ENCODE measurements at places on chromosomes 3 and 15.

DNA sequence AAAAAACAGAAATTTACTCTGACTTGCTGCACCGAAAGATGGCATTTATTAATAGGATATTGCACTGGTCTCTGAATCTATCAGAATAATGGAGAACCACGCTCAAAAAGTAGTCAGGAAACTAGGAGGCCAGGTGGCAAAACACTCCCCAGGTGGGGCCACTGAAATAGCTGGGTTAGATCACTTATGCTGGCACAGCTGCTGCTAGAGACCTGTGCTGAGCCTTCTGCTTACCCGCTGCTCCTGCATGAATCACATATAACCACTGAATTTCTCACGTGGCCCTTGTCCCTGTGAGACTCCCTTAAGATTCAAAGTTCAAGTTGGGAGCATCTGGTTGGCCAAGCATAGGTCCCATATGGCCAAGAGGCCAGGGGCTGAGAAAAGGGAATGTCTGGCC is 66.0 kb upstream of the OXTR start:
- no peak for DNase-seq

GRCh38 chr3:185561958-185562357 is 9.6 kb upstream of the LIPH start:
- DNase-seq, result no peak

DNA sequence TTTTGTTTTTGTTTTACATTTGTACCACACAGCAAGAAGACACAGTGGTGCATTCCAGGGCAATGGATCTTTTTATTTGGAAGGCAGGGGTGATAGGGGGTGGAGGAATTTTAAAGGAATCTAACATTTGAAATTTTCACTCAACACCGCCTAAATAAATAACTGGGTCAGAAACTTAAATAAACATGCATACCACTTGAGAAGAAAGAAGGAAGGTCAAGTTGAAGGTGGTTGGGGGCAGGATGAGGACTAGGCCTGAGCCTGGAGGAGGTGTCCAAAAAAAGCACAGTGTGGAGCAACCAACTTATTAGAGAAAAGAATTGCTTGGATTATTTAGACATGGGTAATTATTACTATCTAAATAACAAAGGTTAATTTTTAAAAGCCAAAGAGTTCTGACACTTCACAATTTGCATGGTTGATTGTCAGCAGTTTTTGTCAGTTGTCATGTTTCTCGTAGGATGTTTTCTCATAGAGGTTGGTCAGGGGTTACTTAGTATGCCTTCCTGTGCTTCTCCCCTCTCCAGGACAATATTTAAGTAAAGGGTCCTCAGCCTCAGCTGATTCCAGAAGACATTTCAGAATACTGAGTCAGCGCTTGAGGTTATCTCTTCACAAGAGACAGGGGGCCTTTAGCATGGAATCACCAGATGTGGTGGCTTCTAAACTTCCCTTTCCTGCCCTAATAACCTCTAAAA is 173.7 kb upstream of the SLC2A2 start:
- DNase-seq, result no peak

GRCh38 chr3:136634821-136635220 is 117.4 kb downstream of the STAG1 start:
- no peak for DNase-seq

DNA sequence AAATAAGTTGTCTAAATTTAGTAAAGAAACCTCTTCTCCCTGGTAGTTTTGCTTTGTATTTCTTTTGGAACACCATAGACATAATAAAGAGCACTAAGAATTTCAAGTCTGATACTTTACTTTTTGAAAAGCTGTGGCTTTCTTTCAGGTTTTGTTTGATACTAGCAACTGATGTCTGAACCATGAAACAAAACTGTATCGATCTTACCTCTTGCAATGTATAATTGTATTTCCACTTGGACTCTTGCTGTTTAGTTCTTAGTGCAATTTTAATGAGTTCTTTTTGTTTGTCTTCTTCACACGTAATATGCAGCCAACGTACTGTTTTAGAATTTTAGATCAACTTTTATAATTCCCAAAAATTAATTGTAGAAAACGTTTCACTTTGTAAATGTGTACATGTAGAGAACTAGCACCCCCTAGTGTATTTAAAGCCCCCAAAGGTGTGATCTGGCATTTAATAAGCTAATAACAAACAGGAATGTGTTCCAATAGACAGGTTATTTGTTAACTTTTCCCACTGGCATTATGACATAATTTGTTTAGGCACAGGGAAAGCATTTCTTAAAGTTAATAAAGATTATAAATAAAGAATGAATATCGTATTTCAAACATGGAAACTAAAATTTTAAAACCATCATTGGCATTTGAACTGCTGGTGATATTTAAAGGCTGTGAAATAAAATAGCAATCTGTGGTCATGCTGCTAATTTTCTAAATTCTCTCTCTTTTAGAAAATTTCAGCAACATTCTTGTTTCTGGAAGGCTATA is 289.1 kb upstream of the DNAJC19 start:
- no peak for DNase-seq

GRCh38 chr3:194344012-194344411 is 7.1 kb downstream of the CPN2 start:
- peak; percentile 2 for DNase-seq

Data from NCI-H2029 treated with DMSO at 0.1 percent for 48 hours (cell line).